ENCODE measurements at places on chromosomes 7 and 10.
A peak's percentile ranks its signal among the peaks of the same experiment; 100 is the strongest.

DNA sequence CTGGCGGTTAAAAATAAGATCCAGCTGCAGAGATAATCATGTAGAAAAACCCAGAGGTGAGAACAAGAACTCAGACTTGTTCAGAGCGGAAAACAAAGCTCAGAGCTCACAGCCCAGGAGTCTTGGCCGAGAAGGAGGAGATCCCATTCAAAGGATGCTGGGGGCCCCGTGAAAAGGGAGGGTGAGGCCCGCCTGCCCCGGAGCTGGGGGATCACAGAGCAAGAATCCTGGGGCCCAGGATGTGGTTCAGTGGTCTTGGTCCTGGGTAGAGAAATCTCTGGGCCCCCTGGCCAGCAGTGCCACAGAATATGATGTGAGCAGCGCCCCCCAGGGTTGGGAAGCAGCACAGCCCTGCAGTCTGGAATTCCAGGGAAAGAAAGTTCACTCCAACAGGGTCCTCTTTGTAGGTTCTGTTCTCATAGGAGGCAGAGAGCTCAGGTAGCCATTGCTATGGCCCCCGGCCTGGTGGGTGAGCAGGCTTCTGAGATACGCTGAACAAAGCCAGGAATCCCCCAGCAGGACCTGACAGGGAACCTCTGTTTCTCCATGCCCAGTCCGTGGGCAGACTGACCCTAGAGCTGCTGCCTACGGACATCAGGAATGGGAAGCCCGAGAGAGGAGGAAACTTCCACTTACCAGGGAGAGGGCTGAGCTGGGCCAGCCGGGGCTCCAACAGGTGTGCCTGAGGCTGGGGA is 77.7 kb upstream of the GNA12 start:
- no peaks in the 10 kb centered on the region for H3K36me3 ChIP-seq
- H3K4me3 ChIP-seq, result no peak overlapping the region
- H3K4me1 ChIP-seq, result peaks cover 5% of the 10 kb centered on the region
- peak; percentile 12 for DNase-seq

- no peaks in the 10 kb centered on the region for H3K36me3 ChIP-seq
- H3K27me3 ChIP-seq, result no peaks in the 10 kb centered on the region
- H3K4me3 ChIP-seq, result no peak overlapping the region
- H3K4me1 ChIP-seq, result no peaks in the 10 kb centered on the region
- no peak overlapping the region for H3K27ac ChIP-seq
Measured at GRCh38 chr7:149310113-149310836, 48.3 kb downstream of the ZNF783 start.

- H3K36me3 ChIP-seq, result no peaks in the 10 kb centered on the region
- no peaks in the 10 kb centered on the region for H3K27me3 ChIP-seq
- no peaks in the 10 kb centered on the region for H3K4me1 ChIP-seq
- no peak for DNase-seq
Measured at GRCh38 chr10:77208684-77209256, 428.8 kb downstream of the KCNMA1 start.

- H3K27ac ChIP-seq, result no peak overlapping the region
- H3K4me3 ChIP-seq, result no peak overlapping the region
- H3K4me1 ChIP-seq, result no peaks in the 10 kb centered on the region
- DNase-seq, result peak; percentile 28
- no peaks in the 10 kb centered on the region for H3K27me3 ChIP-seq
Measured at GRCh38 chr10:88820748-88821401, 18.3 kb downstream of the LIPM start.

GRCh38 chr7:26227987-26228386 is 26.4 kb downstream of the CBX3 start:
- H3K4me3 ChIP-seq, result no peak overlapping the region
- no peaks in the 10 kb centered on the region for H3K36me3 ChIP-seq
- H3K4me1 ChIP-seq, result no peaks in the 10 kb centered on the region
